ENCODE measurements at places on chromosomes 2 and 18.

DNA sequence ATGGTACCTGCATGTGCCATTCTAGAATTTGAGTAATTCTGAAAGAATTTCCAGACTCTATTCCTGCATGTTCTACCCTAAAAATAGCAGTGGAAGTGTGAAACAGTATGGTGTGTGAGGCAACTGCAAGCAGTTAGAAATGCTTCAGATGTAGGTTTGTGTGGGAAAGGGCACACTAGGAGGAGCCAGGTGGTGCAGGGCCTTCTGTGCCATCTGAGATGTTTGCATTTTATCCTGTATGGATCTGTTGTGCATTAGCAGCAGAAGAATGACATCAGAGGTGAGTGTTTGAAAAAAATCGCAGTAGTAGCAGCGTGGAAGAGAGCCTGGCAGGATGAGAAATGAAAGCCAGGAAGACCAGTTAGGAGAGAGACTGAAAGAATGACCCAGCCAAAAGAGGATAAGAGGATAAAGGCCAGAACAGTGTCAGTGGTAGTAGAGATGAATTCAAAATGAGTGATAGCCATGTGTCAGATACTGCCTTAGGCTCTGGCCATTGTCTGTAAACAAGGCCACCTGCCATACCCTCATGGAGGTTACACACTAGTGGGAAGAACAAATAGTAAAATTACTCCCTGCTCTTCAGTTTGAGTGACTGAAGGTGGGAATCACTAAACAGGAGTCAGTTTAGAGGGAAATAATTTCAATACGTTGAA, 142.2 kb downstream of the PKP4 start:
- DNase-seq, result no peak

- DNase-seq, result no peak
Measured at GRCh38 chr2:24919037-24919505, 966 bp downstream of the ADCY3 start.

- DNase-seq, result no peak
Measured at GRCh38 chr2:193751299-193751698, 1556.6 kb upstream of the TMEFF2 start.

DNA sequence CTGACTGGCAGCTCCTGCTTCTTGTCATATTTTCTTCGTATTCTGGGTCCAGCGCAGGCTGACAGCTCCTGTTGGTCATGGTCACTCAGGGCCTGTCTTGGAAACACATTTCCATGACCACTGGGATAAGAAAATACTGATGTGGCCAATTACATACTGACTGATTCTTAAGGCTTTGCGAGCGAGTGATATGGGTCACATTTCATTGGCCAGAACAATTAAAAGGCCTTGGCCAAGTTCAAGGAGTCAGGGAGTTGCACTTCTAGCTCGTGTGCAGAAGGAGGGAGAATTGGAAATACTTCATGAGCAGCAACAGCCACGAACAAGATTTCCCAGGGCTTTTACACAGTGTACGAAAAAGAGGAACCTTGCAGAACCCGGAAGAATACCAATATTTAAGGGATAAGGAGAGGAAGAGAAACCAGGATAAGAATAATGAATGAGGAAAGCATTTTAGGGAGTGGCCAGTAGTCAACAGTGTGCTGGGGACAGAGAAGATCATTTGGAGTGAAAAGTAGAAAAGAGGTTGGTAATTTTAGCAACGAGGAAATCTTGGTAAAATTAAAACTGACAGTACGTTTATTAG, 149.5 kb downstream of the ATP9B start:
- no peak for DNase-seq

- DNase-seq, result no peak
Measured at GRCh38 chr2:230907361-230908091, 17.5 kb downstream of the GPR55 start.

GRCh38 chr2:172556284-172557033, 569 bp downstream of the PDK1 start:
- no peak for DNase-seq

DNA sequence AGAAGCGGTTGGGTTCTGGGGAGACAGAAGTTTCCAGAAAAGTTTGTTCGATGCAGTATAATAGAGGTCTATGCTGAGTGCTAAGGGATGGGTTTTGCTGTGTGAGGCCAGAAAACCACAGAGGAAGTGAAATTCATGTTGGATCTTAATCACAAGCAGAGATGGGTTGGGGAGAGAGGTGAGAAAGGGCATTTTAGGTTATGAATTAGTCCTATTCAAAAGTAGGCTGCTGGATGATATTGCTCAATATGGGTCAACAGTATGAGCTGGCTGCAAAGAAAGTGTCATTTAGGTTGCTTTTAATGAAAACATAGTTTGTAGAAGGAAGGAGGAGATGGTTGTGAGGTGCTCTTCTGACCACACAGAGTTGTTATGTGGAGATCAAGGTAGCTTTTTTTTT, 118.8 kb upstream of the LHCGR start:
- DNase-seq, result no peak

- DNase-seq, result no peak
Measured at GRCh38 chr2:39724828-39725144, 54.3 kb downstream of the THUMPD2 start.

DNA sequence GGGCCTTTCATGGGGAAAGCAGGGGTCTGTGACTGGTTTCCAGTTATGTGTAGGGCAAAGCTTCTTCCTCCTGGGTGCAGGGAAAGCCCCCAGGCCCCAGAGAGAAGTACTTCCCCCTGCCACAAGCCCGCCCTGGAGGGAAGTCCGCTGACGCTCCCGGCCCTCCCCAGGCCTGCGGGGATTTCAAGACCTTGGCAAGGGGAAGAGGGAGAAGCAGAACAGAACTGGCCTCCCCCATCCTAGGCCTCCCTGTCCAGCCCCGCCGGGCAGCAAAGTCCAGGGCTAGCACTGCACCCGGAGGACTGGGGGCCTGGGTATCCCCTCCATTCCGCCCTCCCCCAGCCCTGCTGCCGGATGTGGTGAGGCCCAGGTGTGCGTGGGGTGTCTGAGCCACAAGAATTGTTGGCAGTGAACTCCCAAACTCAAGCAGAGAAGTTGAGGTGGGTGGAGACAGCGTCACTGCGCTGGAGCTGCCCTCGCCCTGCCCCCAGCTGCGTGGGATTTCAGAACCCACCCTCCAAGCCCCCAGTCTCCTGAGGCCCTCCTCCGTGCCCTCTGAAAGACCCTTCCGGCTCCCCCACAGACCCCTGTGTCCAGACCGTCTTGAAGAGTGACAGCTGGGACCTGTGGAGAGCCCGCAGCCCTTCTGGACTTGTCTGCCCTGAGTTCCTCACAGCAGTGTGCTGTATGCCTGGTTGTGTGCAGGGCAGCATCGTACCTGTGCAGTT, 1.1 kb upstream of the DUSP2 start:
- no peak for DNase-seq

DNA sequence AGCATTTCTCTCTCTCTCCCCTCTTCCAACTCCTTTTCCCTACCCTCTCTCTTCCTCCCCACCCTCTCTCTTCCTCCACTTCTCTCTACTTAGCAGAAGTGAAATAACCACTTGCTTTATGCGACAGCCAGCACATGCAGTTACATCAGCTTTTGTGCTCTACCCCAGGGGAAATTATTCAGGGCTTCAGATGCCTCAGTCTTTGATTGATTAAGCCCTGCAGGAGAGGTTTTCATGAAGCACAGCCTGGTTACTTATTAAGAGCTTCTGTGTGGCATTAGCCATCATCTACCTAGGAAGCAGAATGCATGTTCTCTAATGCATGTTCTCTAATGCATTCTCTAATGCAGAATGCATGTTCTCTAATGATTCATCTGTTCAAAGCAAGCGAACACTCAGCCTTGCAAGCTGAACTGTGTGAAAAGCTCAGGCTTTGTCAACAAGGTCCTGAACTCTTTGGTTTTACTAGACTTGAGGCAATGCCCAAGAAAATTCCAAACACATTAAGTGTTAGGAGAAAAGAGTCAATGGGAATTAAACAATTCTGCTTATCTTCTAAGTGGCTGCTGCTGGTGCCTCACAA, 56.1 kb downstream of the LHCGR start:
- no peak for DNase-seq

DNA sequence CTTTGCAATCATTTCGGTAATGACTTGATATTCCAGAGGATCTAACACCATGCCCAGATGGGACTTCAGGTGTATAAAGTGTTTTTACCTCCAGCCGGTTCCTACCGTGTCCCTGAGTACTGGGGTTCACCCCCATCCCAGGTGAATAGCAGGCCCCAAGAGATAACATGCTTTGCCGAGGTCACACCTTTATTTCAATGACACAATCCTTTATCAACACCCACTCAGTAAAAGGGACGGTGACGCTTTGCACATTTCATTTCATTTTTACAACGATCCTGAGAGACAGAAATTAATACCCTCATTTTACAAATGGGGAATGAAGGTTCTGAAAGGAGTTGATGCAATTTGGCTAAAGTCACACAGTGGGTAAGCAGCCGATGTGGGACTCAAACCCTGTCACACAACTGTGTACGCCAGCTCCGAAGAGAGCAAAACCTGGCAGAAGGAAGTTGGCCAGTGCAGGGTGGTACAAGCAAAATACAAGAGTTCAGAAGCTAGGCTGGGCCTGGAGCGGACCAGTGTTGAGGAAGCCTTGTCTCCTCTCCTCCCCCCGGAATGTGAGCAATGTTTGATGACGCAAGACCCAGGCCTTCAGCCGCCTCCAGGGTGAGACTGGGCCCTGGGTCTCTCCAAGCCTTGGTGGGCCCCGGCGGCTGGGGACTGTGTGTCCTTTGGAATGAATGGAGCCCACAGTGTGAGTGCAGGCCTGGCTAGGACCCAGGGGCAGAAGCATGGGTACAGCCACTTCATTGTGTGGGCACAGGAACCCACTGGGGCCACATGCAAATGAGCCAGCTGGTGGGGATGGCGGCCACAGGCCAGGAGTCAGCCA, 139.6 kb upstream of the MYCN start:
- DNase-seq, result no peak

GRCh38 chr18:22826726-22827125, 106.4 kb upstream of the RBBP8 start:
- no peak for DNase-seq

GRCh38 chr2:56741601-56742102, 557.9 kb downstream of the CCDC85A start:
- DNase-seq, result no peak

DNA sequence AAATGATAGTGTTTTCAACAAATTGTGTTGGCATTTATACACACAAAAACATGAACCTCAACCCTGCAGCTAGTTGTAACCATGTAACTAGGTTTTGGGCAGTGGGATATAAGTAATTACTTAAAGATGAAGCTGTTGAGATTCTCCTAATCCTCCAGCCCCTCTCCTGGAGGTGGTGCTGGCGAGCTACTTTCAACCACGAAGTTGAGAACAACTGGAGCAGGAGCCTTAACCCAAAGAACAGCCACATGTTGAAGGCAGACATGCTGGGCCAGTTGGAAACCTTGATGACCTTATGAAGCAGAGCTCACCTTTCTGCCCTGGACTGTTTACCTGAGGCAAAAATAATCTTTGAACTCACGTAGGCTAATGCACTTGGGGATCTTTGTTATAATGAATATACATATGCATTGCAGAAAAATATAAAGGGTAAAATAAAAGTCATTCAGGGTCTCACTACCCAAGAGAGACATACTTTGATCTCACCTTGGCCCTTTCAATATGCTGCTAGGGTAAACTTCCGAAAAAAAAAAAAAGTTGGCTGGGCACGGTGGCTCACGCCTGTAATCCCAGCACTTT, 89.6 kb upstream of the NPAS2 start:
- no peak for DNase-seq

DNA sequence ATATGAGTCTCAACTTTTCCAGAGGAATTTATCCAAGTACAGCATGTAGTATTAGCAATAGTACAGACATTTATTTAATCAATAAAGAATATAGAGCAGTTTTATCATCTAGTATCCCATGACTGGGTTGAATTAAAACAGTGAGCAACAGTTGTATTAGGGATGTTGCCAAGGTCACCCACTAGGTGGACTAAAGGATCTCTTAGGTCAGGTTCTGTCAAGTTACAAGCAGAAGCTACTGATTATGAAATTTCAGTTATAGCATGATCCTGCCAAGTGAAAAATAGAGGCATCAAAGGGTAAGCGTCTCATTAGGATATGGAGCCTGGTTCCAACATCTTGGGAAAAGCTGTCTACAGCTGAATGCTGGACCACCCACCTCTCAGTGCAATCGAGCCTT, 52.1 kb upstream of the LAPTM4A start:
- DNase-seq, result no peak

GRCh38 chr18:77123320-77124231, 9.0 kb downstream of the MBP start:
- DNase-seq, result no peak

DNA sequence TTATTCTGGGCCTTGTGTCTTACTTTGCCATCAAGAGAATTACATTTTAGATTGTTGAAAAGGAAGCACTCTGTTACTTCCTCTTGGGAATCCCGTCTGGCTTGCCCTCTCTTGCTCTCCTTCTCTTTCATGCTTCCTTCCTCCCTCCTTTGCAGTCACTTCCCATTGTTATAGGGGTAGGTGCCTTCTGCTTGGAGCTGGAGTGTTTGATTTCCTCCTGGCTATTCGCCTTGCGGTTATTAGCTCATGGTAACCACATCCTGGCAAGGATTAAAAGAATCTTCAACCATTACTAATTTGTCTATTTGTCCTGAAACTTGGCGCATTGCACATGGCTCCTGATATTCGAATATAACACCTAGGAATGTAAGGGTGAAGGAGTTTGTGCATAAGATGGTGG, 115.0 kb downstream of the CERS6 start:
- DNase-seq, result no peak

DNA sequence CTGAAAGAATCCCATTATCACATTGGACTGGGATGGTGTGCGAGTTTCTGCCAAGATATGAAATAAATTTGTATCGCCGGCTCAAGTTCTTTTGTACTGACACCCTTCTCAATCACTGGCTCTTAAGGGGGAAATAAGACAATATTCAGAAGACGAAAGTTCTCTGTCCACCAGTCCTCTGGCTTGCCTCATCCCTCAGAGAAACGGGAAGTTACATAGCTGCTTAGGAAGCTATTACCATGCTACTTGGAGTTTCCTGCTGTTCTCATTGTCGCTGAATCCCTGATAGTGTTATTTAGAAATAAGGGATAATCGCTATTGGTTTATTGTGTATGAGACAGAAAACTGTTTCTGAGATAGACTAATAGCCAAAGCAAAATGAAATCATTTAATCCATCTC, 205.0 kb upstream of the ZNF521 start:
- DNase-seq, result no peak

- no peak for DNase-seq
Measured at GRCh38 chr18:25097569-25098056, 254.4 kb downstream of the ZNF521 start.

GRCh38 chr2:28653892-28654662, 97.6 kb upstream of the PPP1CB start:
- no peak for DNase-seq

GRCh38 chr2:833180-833579, 117.5 kb upstream of the SNTG2 start:
- DNase-seq, result no peak

DNA sequence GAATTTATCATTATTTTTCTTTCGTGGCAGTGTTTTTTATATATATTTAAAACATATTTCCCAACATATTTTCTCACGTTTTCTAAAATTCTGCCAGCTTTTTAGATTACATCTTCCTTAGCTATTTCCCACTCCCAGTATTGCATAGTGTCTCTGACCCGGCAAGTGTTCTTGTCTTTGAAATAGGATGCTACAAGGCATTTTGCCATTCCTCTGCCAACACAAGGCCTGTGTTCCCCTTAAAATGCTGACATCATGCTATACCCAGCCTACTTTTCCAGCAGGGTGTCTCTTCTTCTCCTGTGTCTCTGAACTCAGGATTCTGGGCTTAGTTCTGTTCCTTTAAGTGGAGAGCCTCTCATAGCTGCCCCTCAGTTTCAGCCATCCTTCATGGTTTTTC, 115.2 kb downstream of the DIS3L2 start:
- DNase-seq, result no peak

GRCh38 chr2:8049176-8049575, 632.7 kb upstream of the ID2 start:
- DNase-seq, result no peak

- DNase-seq, result no peak
Measured at GRCh38 chr18:28175930-28176697, 816 bp downstream of the CDH2 start.
